Left cardiac atrium (tissue), 4 donors: ENCODE measurements at places on chromosomes 7 and 10. TPM values are rescaled to one million over a fixed set of nuclear protein-coding genes. Genes with fewer than 3 reads are reported as not detected.

DNA sequence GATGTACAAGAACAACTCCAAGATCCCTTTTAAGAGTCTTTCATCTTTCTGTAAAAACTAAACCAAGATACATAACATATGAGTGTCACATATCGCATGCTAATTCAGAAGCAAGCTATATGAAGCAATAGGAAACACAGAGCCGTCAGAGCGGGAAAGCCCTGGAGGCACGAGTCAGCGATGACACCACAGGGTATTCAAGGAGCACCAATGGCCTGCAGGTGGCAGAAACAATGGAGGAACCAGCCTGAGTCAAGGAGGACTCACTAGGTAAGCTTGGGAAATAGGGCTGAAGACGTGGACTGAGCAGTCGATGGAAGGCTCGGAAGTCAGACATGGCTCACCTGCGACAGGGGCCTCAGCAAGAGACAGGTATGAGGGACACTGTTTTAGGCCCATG lies 214.4 kb downstream of the FAM107B start:
- DNase-seq = no peak

GRCh38 chr7:149809215-149809614 lies 29.0 kb upstream of the ZNF862 start:
- no peak for DNase-seq

TRIM4 gene
- total RNA-seq = 9.6 TPM

DNA sequence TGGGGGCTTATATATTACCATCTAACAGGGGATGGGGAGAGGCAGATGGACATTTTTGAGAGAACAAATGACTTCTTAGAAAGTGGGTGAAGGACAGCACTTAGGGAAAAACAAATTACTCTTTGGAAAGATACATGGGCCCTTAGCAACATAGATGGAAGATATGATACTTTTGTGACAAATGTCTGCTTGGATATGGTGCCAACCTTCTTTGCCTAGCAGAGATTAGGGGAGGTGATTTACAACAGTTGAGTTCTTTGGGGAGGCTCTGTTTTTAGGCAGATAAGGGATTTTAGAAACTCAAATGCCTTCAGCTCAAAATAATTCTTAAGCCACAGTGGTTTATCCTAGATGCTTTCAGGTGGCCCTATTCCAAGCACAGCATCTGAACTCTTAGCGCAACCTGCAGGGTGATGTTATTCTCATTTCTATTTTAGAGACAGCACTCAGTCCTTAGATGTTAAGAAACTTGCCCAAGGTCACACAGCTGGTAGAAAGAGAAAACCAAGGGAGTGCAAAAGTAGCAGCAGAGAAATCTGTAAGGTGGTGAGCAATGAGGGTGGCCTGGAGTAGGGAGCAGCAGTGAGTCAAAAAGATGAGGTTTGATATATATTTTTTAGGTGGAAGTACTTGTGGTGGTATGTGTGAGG lies 75.1 kb upstream of the KMT2E start:
- DNase-seq = no peak

ZNF365 gene
- 3.7 TPM for total RNA-seq
